ENCODE measurements at places on chromosomes 7 and 10. TPM values are rescaled to one million over a fixed set of nuclear protein-coding genes. Genes with fewer than 3 reads are reported as not detected.

Gene MEST
- total RNA-seq: 36.3 TPM

Gene KCNIP2
- 0.98 TPM for total RNA-seq

Gene MAGI2
- 0.48 TPM for total RNA-seq

Gene TRIM24
- total RNA-seq: 8.5 TPM

Gene FAM237B
- not detected for total RNA-seq

Gene SSC4D
- total RNA-seq: 1.4 TPM

Gene AKR1C3
- 1,197 TPM for total RNA-seq

Gene PON3
- total RNA-seq: 37.0 TPM

All from A549 treated with Hydrocortisone at 1 μM for 4 hours (cell line).